Spinal cord (tissue), 10 donors: ENCODE measurements at places on chromosomes 2 and 18. TPM values are rescaled to one million over a fixed set of nuclear protein-coding genes. Genes with fewer than 3 reads are reported as not detected.

DNA sequence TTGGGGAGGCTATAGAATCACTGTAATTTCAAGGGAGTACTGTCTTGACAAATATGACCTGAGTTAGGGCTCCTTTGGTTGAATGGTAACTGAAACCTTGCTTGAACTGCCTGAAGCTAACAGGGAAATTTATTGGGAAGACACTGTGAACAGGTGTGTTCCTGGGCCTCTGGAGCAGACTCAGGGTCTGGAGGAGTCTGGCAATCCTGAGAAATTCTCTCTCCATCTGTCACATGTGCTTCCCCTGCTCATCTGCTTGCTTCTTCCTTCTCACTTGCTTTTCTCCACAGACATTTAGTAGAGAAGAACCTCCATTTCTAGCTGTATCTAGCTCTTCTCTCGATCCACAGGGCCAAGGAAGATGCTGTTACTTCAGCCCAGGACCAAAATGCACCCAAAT is 476.5 kb downstream of the LRP1B start:
- no peaks in the 10 kb centered on the region for H3K36me3 ChIP-seq
- no peaks in the 10 kb centered on the region for H3K27me3 ChIP-seq
- no peaks in the 10 kb centered on the region for H3K4me1 ChIP-seq
- no peak for DNase-seq

- no peaks in the 10 kb centered on the region for H3K4me1 ChIP-seq
- DNase-seq: no peak
- H3K36me3 ChIP-seq: no peaks in the 10 kb centered on the region
- H3K4me3 ChIP-seq: no peak overlapping the region
- no peak overlapping the region for H3K27ac ChIP-seq
- no peaks in the 10 kb centered on the region for H3K27me3 ChIP-seq
Measured at GRCh38 chr2:148301362-148301761, 280.5 kb downstream of the MBD5 start.

Gene EVX2
- total RNA-seq: 0.17 TPM

- H3K27me3 ChIP-seq: no peaks in the 10 kb centered on the region
- no peaks in the 10 kb centered on the region for H3K36me3 ChIP-seq
- no peak for DNase-seq
- no peaks in the 10 kb centered on the region for H3K4me1 ChIP-seq
- H3K27ac ChIP-seq: no peak overlapping the region
- no peak overlapping the region for H3K4me3 ChIP-seq
Measured at GRCh38 chr18:53544917-53545316, 679.6 kb downstream of the MBD2 start.

GRCh38 chr2:153052807-153053559 is 334.6 kb downstream of the ARL6IP6 start:
- no peak overlapping the region for H3K27ac ChIP-seq
- no peak for DNase-seq
- no peaks in the 10 kb centered on the region for H3K27me3 ChIP-seq
- H3K4me1 ChIP-seq: no peaks in the 10 kb centered on the region

Gene FAHD2A
- 39.2 TPM for total RNA-seq

DNA sequence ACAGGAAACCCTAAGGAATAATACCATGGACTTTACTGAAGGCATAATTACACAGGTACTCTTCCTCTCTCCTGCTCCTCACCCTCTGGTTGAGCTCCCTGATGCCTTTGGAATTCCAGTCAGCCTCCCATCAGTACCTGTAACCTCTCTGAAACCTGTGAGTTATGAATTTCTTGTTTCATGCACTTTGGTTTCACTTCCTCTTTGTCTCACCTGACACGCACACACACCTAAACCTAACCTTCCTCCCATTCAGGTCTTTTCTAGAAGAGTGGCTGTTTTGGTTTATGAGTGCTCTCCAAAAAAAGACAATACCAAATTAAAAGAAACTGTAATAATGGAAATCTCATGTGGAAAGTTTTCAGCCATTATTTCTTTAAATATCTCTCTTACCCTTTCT is 451.3 kb upstream of the VWC2L start:
- H3K27me3 ChIP-seq: no peaks in the 10 kb centered on the region
- H3K4me1 ChIP-seq: no peaks in the 10 kb centered on the region
- H3K27ac ChIP-seq: no peak overlapping the region
- no peak overlapping the region for H3K4me3 ChIP-seq
- DNase-seq: no peak
- H3K36me3 ChIP-seq: no peaks in the 10 kb centered on the region

DNA sequence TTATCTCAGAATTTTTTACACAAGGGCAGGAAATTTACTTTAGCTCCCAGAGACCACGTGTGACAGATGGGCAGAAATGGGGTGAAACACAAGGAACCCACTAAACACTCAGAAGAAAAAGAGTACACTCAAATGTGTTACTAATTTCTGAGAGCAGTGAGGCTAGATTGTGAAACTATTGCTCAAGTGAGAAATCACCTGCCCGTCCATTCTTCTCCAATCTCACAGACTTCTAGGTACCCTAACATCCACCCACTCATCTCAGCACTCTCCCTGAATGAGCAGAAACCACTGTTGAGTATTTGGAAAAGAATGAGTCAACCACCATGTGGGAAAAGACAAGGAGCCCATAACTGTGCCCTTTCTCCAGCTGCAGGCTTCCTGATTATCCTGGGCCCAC is 293.0 kb upstream of the CDH2 start:
- H3K4me1 ChIP-seq: no peaks in the 10 kb centered on the region
- no peak for DNase-seq
- H3K27ac ChIP-seq: no peak overlapping the region
- no peak overlapping the region for H3K4me3 ChIP-seq
- H3K36me3 ChIP-seq: no peaks in the 10 kb centered on the region

DNA sequence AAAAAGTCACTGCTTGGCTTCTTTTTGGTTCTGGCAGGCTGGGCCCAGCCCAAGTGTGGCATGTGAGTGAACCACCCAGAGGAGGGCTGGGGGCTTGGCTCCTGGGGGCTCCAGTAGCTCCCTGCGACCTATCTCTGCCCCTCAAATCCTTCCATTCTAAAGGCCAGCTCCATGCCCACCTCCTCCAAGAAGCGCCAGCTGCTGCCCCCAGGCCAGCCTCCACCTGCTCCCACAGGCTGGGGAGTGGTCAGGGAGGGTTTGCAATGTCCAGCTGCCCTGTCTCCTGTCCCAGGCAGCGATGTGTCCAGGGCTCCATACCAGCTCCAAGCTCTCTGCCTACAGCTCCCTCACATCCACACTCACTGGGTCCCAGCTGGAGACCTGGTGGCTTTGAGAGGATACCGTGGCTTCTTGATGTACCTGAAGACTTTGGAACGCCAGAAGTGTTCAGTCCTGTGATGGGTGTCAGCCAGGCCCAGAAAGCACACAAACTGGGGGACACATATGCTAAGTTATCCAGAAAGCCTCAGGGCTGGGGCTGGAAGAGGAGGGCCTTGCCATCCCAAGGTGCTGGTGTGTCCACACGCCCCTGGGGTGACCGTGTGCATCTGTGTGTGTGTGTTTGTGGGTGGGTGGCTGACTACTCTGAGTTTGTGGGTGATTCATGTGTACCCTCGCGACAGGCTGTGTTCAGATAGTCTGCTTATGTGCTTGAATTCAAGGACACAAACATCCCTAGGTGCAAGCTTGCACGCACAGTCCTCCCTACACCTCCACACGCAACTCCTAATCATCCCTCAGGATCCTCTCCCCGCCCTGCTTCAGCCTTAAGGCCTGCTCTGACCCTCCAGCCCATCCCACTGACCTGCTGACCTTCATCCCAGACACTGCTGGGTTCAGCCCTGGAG is 33.4 kb downstream of the ZFP36L2 start:
- H3K27me3 ChIP-seq: no peaks in the 10 kb centered on the region
- H3K4me1 ChIP-seq: peaks cover 8% of the 10 kb centered on the region
- no peak overlapping the region for H3K27ac ChIP-seq
- DNase-seq: no peak
- H3K4me3 ChIP-seq: no peak overlapping the region

DNA sequence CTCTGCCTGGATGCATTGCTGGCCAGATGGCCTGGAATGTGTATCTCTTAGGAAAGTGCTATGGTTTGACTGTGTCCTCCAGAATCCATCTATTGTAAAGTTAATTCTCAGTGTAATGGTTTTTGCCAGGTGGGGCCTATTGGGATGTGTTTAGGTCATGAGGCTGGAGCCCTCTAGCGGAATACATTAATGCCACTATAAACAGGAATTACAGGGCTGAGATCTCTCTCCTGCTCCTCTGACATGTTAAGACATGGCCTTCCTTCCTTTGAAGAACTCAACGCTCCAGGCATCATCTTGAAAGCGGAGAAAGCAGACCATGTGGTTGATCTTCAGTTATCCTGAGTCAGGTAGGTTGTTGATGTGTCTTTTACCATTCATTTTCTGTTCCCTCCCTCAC is 276.4 kb downstream of the RPIA start:
- no peaks in the 10 kb centered on the region for H3K4me1 ChIP-seq
- H3K36me3 ChIP-seq: no peaks in the 10 kb centered on the region
- no peak for DNase-seq
- no peaks in the 10 kb centered on the region for H3K27me3 ChIP-seq
- H3K4me3 ChIP-seq: no peak overlapping the region

DNA sequence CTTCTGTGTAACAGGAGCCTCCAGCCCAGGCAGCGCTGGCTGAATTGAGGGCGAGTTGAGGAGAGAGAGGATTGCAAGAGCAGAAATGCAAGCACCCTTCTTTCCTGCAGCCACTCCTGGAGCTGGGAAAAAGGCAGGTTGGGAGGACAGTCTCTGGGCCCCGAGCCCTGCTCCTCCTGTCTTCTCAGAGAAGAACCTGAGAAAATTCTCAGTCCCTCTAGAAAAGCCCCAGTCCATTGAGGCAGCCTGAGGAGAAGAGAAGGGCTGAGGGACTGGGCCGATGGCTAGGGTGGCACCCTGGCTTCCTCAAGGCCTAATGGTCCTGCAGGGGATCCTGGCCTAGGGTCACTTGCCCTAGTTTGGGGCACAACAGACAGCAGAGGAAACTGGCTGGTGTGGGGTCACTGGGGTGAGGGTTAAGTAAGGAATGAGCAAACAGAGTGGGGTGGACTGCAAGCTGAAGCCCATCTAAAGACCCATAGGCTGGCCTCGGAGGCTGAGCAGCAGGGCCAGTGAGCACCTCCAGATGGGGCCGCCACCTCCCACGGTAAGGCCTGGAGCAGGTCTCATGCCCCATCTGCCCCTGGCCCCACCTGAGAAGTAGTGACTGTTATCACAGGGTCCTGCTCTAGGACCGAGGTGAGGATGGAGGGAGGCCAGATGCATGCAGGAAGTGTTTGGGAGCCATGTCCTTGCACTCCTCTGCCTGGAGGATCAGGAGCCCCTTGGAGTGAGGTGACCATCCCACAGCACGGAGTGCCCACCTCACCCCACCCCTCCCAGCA is 12.4 kb downstream of the CIB4 start:
- H3K27ac ChIP-seq: no peak overlapping the region
- no peak for DNase-seq
- H3K36me3 ChIP-seq: no peaks in the 10 kb centered on the region
- H3K4me1 ChIP-seq: peaks cover 7% of the 10 kb centered on the region
- no peak overlapping the region for H3K4me3 ChIP-seq

DNA sequence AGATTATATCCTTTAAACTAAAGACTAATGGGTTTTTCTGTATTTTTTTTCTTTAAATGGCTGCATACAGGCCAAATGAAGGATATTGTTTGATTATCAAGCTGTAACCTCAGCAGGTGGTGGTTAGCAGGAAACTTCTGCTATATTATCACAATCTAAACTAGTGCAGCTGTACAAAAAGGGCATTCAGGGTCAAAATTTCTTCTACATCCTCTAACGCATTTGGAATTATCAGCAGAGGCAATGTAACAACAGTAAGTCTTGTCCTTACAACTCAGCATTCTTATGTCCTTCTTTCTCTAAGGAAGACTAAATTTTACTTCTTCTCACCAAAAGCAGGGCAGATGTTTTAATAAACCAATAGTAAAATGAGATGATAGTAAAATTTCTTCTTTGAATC is 135.8 kb upstream of the FN1 start:
- no peak for DNase-seq
- H3K4me1 ChIP-seq: no peaks in the 10 kb centered on the region
- H3K27ac ChIP-seq: no peak overlapping the region

- no peak for DNase-seq
- H3K4me3 ChIP-seq: no peak overlapping the region
- H3K36me3 ChIP-seq: no peaks in the 10 kb centered on the region
- no peaks in the 10 kb centered on the region for H3K4me1 ChIP-seq
Measured at GRCh38 chr2:228590681-228591080, 409.2 kb upstream of the SPHKAP start.

Gene DNER
- 56.5 TPM for total RNA-seq

Gene TTC39C
- 12.2 TPM for total RNA-seq

DNA sequence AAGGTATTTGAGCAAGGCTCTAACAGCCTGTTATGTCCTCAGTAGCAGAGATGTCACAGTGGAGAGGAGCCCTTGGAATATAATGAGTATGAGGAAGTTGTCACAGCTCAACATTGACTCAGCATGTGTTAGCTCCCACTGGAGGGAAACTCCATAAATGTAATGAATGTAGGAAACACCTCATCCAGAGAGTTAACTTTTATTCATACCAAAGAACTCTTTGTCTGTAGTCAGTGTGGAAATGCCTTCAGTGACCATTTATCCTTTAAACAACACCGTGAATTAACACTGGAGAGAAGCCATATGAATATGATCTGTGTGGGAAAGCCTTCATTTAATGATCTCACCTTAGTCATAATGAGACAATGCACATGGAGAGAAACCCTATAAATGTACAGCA is 59.7 kb downstream of the CYP1B1 start:
- H3K27ac ChIP-seq: no peak overlapping the region
- no peaks in the 10 kb centered on the region for H3K36me3 ChIP-seq
- H3K4me3 ChIP-seq: no peak overlapping the region
- no peaks in the 10 kb centered on the region for H3K4me1 ChIP-seq

Gene POTEC
- not detected for total RNA-seq

GRCh38 chr2:148967578-148967977 is 70.9 kb upstream of the LYPD6B start:
- H3K27ac ChIP-seq: no peak overlapping the region
- H3K36me3 ChIP-seq: no peaks in the 10 kb centered on the region
- no peaks in the 10 kb centered on the region for H3K27me3 ChIP-seq

DNA sequence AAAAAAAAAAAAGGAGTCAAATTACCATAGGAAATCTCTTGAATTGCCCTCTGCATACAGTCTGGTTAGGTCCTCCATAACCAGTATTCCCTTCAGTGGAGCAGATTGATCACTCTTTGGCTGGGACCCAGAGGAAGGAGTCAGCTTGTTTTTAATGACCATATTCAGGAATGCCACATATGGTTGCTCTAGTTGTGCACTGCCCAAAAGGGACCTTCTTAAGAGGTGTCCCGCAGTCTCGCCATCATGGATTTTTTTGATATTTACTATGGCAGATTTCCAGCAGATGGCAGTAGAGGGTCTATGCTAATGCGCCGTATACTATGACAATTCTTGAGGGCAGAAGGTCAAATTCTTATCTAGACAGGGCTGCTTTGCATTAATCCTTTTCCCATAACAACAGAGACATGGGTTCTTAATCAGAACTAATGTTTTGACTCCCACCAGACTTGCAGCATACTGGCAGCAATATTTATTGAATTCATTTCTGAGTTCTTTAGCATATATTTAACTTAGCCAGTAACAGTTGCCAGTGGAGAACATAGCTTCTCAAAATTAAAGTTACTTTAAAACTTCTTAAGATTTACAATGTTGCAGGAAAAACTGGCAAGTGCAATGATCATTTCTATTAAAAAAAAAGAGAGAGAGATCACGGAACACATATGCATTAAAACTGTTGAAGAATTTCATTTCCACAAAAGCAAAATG is 31.8 kb upstream of the INPP4A start:
- no peaks in the 10 kb centered on the region for H3K36me3 ChIP-seq
- H3K4me3 ChIP-seq: no peak overlapping the region
- H3K27me3 ChIP-seq: no peaks in the 10 kb centered on the region
- DNase-seq: peak; percentile 69
- no peaks in the 10 kb centered on the region for H3K4me1 ChIP-seq
